ENCODE measurements at places on chromosomes 1 and 21.

DNA sequence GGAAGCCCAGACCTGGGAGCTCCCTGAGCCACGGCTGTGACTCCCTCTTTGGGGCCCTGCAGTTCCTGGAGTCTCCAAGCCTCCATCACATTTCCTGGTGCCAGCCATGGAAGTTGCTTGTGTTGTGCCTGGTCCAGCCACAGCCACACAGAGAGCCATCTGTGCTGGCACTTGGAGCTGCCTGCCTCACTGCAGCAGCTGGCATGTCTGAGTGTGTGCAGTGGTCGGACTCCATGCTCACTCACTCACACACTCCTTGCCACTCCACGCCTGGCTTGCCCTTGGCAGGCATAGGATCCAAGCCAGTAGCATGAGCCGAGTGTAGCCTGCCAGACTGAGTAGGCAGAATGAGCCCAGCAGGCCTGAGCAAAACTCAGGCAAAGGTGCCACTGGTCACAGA lies 516.3 kb upstream of the BEND5 start:
- DNase-seq, result no peak

DNA sequence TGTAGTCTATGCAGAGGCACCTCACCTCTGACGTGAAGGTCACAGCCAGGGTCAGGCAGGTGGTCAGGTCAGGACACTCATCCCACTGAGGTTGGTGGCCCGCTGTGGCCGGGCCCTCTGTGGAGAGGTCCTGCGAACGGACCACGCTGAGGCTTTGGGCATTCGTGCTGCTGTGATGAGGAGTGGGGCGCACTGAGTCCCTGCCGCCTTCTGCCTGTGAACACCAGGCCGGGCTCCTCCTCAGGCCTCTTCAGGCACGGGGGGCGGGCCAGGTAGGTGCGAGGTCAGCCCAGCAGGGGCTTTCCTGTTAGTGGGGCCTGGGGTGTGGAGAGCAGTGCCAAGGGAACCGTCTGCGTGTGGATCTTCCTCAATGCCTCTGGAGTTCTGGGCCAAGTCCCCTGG lies 39.0 kb downstream of the COQ8A start:
- no peak for DNase-seq

DNA sequence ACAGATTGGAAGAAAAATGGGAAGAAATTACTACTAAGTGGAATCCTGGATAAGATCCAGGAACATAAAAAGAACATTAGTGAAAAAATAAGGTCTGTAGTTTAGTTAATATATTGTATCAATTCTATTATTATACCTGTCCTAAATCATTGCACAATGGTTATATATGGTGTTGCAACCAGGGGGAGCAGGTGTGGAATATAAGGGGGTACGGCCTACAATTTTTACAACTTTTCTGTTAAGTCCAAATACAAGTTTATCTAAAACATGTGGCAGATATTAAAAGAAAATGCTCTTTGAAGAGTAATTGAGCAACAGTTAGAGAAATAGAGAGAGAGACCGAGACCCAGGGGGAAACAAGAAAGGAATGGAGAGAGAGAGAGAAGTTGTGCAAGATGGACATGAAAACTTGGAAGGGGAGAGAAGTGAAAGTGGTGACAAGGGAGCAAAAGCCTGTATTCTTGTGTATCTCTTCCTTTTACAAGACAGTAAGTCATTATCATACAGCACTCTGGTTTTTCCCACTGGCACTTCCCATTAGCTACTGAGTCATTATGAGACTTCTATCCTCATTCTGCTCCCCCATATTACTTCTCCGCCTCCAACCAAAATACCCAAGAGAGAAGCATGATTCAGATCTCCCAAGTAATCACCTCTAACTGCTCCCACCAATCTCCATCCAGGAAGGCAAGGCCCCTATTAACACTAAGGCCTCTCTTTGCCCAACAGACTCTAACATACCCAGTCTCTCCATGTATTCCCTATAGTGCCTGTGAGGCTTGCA lies 22.3 kb upstream of the TRAF3IP3 start:
- DNase-seq, result no peak

DNA sequence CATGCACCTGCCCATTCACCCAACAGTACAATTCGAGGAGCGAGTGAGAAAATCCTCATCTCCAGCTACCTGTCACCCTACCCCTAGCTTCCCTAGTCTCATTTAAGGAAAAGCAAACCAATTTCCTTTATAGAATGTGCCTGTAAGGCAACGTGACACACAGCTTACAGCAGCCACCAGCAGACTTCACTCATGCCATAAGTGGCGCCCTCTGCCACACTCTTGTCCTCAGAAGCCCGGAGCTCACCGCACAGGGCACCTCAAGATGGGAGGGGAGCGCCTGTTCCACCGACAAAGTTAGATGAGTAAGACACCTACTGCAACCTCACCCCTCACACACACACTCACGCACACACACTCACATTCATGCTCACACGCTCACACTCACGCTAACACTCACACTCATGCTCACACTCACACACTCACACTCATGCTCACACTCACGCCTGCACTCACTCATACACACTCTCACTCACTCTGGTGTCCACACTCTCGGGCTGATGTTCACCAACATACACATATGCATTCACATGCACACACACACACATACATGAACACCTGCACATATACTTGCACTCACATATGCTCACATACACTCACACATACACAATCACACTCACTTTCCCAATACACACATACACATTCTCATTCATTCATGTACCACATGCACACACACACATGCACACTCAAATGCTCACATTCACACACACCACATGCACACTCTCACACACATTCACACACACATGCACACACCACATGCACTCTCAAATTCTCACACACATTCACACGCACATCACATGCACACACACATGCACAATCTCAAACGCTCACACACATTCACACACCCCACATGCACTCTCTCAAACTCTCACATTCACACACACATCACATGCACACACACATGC lies 170.7 kb downstream of the PSMG1 start:
- no peak for DNase-seq

DNA sequence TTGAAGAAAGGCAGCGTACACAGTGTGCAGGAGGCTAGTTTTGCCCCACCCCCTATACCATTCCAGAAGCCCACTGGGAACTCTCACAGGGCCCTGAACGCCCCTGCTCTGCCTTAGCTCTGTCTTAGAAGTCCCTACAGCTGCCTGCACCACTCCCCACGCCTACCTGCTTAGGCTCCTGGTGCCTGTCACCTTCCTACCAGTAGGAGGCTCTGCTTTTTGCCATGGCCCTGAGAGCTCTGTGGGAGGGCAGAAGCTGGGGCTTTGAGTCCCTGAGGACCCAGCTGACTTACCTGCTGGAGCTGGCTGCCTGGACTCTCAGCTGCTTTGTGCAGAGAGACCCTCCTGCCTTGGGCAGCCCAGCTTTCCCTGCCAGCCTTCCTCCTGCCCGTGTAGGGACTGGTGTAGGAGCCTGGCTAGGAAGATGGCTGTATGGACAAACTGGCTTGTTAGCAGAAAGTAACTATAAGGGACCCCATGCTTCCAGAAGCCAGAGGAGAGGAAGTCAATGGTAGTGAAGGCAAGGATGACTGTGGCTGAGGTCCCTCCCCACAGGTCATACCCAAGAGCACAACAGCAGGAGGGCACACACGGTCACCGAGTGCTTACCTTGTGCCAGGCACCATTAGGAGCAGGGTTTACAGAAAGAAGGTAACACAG lies 9.8 kb upstream of the CELSR2 start:
- DNase-seq, result no peak

GRCh38 chr1:1272341-1273208 lies 1.1 kb downstream of the UBE2J2 start:
- no peak for DNase-seq

DNA sequence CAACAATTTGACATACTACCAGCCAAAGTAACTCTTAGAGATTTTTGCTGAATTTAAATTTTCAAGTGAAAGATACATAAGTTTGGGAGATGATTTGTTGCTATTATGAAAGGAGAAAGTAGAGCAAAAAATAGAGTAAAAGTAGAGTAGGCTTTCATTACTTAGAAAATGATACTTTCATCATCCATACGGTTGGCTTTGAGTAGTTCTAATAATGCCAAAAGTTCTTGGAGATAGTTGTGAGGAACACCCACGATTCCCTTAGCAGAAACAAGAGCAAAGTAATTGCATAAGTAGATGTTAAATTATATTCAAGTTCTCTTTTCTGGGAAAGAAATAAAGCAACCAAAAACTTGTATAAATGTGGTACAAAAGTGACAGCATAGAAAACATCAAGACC lies 95.0 kb upstream of the VAV3 start:
- DNase-seq, result no peak

- no peak for DNase-seq
Measured at GRCh38 chr1:10724052-10724494, 72.4 kb downstream of the CASZ1 start.

DNA sequence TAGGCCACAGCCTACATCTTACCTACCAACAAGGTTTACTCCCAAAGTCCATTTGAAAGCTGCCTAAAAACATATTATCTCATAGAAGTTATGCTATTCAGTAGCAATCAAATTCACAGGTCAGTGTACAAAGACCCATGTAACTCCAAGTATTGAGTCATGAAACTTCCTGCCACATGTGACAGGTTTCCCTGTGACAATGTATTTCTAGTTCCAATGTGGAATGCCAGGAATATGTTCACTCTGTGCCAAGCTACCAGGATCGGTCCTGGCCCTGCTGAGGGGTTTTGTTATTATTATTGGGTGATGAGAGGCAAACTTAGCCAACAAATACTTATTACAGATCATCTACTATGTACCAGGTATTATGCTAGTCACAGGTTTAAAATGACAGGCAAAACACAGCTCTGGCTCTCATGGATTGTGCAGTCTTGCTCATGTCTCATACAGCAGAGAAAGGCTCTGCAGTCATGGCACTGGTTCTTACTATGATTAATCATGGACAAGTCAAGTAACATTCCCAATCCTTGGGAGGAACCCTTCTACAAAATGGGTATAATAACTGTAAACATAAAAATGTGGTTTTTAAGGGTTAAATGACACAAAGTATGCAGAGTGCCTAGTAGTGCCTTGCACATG lies 22.5 kb downstream of the DPH5 start:
- DNase-seq, result no peak

DNA sequence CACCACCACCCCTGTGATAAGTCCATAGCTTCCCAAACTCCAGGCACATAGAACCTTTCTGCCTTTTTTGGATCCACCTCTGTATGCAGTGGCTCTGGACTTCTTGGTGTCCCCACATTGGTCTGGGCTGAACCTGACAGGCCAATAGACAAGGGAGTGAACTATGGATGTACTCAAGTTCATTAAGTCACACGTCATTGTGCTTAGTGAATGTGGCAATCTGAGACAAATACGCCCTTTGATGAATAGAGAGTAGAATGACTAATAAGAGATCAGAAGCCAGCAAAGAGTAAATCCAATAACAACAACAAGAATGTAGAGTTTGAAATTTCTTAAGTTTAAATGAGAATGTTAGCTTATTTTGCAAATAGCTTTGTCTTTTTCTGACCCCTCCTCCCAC lies 114.8 kb downstream of the ST6GALNAC3 start:
- no peak for DNase-seq

GRCh38 chr1:117009132-117009531 lies 7.6 kb downstream of the CD101 start:
- DNase-seq, result no peak

- DNase-seq, result no peak
Measured at GRCh38 chr1:198084241-198084908, 72.4 kb upstream of the NEK7 start.

DNA sequence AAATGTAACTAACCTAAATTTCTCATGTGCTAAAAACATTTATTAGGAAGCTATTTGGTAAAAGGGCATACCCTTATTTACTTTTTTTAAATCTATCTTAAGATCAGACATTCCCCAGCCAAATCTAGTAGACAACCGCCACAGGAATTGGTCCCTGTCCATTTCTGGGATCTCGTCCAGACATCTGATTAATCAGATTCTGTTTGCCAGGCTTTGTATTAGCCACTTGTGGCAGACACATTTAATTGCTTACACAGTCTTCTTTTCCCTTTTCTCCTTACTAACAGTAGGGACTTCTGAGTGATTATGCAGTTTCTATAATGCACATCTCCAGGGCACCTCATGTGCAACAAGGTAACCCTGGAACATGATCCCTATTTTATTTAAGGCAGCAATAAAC lies 449.0 kb upstream of the RGS18 start:
- DNase-seq, result no peak

GRCh38 chr1:32357614-32358013 lies 4.7 kb downstream of the FAM229A start:
- no peak for DNase-seq

DNA sequence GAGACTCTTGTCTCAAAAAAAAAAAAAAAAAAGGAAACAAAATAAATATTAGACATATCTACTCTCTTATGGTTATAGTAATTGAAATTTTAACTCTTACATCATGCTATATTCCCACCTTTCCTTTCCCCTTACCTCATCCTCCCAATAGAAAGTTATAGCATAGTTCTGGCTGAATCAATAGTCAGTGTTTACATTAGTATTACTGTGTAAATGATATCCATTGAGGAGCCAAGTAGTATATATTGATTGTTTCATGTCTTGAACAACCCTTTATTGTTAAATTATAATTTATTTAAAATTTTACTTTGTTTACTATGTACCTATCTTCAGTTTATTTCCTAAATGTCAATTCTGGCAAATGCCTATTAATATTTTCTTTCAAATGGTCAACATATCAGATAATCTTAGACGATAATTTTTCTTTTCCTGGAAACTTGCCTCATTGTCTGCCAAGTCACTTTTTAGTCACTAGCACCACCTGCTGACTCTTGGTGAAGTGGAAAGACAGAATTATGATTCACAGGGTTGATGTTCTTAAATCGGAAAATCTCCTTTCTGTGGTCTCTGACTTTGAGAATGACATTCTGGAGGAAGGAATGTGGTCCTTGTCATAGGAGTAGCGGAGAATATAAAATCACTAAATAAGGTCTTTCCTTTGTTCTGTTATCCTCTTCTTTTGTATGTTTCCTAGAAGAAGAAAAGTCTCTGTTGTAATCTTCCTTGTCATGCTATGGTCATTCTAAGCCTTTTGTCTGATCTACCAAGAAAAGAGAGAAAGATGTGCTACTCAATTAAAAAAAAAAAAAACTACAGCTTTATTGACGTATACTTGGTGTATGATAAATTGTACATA lies 8.6 kb downstream of the HJV start:
- no peak for DNase-seq

DNA sequence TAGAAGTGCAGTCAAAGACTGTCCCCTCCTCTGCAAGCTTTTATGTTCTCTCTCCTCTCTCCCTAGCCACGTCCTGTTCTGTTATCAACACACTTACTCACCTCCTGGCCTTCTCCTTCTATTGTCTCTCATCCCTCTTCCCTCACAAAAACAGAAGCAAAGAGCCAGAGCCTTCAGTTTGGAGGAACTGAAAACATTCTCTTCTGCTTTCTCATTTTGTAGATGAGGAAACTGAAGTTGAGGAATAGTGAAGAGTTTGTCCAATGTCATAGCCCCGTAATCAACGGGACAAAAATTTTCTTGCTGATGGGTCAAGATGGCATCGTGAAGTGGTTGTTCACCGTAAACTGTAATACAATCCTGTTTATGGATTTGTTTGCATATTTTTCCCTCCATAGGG lies 1.9 kb downstream of the NLRP3 start:
- DNase-seq, result no peak
